Effector CD4-positive, alpha-beta T cell (primary cell): ENCODE measurements at places on chromosomes 12 and 14.

DNA sequence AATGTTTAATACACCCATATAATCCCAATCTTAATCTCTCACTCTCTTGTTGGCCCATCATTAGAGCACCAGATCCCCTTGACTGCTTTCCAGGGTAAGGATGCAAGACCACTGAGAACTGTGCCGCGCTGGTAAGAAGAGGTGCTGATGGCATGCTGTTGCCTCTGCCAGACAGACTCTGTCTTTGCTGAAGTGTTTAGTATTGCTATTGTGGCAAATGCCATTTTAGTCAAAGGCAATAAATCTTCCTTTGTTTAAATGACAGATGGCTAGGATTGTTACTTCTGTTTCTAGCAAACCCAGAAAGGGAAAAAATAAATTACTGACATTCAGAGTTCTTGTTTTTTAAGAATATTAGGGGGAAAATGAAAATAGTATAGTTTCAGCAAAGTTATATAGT, 152.3 kb downstream of the MON2 start:
- DNase-seq, result no peak

- no peak for DNase-seq
These were observed 15.1 kb downstream of the SUDS3 start for GRCh38 chr12:118391424-118391823.

DNA sequence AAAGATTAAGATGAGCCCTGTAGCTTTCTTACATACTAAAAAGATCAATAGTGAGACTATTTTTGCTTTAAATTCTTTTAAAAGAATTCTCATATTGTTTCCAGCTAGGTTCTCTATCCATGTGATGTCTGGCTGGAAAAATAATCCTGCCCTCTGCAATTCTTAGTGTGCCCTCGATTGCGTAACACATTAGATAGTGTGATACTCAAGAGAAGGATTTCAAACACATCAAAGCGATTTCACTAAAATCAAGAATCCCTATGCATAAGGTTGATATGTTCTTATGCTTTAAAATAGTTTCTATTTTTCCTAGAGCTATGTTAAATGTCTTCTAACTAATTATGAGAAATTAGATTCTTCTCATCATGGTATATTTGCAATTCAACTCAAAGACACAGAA, 127.3 kb upstream of the PLEKHA5 start:
- no peak for DNase-seq

DNA sequence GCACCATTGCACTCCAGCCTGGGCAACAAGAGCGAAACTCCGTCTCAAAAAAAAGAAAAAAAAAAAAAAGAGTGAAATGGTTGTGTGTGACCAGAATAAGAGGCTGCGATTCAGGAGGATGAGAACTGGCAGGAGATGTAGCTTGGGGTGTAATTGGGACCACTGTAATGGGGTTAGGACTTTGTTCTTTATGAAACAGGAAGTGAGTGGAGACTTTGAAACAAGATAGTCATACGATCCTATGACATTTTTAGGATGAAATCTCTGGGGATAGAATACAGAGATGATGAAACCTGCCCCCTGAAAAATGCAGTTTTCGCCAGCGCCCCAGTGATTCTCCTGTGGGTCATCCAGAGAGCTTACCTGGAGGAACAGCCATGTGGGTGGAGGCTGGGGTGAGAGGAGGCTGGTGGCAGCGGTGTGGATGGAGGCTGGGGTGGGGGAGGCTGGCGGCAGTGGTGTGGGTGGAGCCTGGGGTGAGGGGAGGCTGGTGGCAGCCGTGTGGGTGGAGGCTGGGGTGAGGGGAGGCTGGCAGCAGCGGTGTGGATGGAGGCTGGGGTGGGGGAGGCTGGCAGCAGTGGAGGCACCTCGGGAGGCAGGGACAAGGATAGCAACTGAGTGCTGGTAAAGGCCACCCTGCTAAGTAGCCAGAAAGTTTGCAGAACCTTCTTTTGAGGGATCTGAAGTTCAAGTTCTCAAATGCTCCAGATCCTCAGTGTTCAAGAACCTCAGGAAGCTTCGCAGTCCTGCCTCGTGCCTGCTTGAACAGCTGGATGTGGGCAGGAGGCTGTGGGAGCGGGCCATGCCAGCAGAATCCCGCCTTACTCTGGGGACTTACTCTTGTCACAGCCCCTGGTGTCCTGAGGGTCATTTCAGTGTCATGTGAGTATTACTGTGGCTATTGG, 20.2 kb downstream of the FBXL14 start:
- DNase-seq, result no peak

DNA sequence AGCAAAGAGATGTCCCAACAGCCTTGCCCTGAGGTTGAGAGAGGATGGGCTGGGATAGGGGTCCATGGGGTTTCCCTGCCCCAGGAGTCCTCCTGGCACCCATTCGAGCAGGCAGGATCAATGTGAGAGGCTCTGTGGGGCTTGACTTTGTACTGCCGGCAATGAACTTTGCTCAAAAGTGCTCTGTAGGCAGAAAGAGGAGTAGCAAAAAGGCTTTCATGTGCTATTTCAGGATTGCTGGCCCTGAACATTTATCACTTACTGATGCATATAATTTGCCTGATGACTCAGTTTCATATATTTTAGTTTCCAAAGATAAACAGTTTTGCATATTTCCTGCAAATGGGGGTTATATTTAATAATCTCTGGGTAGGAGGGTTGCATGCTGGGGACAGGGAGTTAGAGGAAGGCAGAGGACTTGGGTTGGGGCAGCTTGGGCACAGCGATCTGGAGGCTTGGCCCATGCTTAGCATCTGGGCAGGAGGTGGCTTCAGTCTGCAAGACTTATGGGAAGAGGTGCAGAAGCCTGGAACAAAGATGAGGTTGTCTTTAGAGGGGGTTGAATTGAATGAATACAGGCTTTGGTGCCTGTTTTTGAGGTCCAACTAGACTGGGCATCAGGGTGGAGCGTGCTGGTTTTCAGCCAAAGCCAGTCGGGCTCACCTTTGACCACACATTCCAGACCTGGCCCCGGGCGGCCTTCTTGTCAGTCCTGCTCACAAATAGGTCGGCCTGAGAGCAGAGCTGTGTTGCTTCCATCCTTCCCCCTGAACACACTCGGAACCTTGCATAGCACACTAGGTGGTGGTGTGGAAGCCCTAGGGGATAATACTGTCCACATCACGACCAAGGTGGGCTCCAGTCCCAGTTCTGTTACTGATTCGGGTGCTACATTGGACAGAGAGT, 101.4 kb downstream of the PAPOLA start:
- DNase-seq, result no peak

- no peak for DNase-seq
These were observed 35.7 kb upstream of the SUPT16H start for GRCh38 chr14:21419528-21419927.

DNA sequence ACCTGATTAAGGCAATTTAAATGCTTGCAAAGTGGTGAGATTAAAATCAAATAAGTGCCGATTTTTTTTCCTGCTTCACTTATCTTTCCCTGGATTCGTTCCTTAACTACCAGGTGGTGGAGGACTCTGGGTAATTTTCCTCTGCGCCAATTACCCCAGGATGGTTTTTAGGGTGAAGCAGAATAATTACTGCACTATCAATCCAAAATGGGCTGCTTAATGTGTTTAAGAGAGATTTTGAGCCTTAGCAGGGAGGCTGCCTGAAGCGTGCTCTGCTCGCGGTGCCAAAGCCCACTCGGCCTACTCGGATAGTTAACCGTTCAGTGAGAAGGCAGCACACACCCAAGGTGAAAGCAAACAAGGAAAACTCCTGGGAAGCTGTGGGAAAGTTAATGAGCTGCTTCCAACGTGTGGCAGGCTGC, 274.9 kb upstream of the LMO3 start:
- no peak for DNase-seq

DNA sequence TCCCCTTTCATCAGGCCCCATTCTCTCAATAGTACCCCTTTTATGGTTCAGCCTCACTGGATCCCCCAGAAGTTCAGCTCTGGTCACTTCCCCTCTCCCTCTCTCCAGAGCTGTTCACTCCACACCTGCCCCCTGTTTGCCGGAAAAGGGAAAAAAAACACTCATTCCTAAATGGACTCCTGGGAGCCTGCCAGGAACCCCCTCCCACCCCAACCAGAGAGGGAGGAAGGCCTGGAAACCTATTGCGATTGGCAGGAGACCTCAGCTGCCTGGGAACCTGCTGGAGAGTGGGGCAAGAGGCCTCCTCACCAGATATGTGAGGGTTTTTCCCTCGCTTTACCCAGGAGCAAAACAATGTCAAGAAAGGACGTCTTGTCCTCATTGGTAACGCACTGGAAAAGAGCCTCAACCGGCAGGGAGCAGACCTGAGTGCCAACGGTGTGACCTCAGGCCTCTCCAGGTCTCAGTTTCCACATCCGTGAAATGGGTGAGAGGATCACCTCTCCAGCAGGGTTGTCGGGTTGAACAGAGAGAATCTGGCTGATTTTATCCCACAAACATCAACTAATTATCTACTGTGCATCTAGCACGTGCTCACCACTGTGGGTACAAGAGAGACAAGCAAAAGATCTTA, 4.6 kb downstream of the DTX1 start:
- DNase-seq, result no peak

- no peak for DNase-seq
These were observed 576.8 kb upstream of the TMEM132C start for GRCh38 chr12:127690161-127690560.

GRCh38 chr14:89828471-89829165, 125.9 kb downstream of the EFCAB11 start:
- no peak for DNase-seq

- peak; percentile 85 for DNase-seq
These were observed 1.8 kb upstream of the RHOF start for GRCh38 chr12:121795034-121795968.

DNA sequence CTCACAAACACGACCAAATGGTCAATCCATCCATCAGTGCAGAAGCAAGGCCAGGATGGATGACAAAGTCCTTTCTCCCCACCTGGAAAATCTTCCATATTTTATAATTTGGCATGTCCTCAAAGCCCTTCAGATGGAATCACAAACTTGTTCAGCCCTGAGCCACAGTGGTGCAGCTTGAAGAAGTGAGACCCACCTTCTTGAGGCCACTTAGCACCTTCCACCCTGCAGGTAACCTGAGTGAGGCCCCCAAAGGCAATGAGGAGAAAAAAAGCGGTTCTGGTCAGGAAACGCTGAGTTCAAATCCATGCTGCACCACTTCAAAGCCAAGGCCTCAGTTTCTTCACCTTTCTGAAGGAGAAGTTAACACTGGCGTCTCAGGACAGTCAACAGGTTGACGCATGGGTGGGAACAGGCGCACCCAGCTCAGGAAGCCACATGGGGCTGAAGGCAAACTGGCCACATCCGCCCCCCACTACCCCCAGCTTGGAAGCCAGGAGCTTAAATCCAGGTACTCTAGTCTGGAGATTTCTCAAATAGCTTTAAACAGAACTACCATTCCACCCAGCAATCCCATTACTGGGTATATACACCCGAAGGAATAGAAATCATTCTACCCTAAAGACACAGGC, 320.4 kb downstream of the BCL11B start:
- no peak for DNase-seq
